A549 treated with ZK216348 at 1 μM for 4 hours (cell line): ENCODE measurements at places on chromosomes 5 and 9. TPM values are rescaled to one million over a fixed set of nuclear protein-coding genes. Genes with fewer than 3 reads are reported as not detected.

The SKIC3 gene
- 16.9 to 26.0 TPM (median 24.0 TPM) in 5 replicates for total RNA-seq

The PCDHGB3 gene
- total RNA-seq: 0.12 to 0.29 TPM (median 0.27 TPM) in 5 replicates

The PDCD1LG2 gene
- total RNA-seq: 0.19 to 0.33 TPM (median 0.29 TPM) in 5 replicates

The GLDC gene
- total RNA-seq: 13.6 to 14.5 TPM (median 14.1 TPM) in 5 replicates

The PNPLA7 gene
- 0.28 to 1.2 TPM (median 1.1 TPM) in 5 replicates for total RNA-seq

The MYMK gene
- total RNA-seq: not detected in 5 replicates

The C9orf40 gene
- 8.4 to 13.1 TPM (median 12.1 TPM) in 5 replicates for total RNA-seq

The PHF24 gene
- total RNA-seq: 0.05 to 0.29 TPM (median 0.12 TPM) in 4 of 5 replicates, not detected in the other

The SLC27A6 gene
- total RNA-seq: 0.06 to 0.10 TPM in 2 of 5 replicates, not detected in the others

The TLX3 gene
- not detected in 5 replicates for total RNA-seq

The ZDHHC21 gene
- 0.85 to 3.2 TPM (median 2.4 TPM) in 5 replicates for total RNA-seq

The SPATA31C1 gene
- not detected in 5 replicates for total RNA-seq

The LCN9 gene
- not detected in 5 replicates for total RNA-seq

The FBP1 gene
- total RNA-seq: 0.11 to 0.15 TPM (median 0.13 TPM) in 3 of 5 replicates, not detected in the others

The TTC23L gene
- total RNA-seq: 0.48 to 1.1 TPM in 2 of 5 replicates, not detected in the others

The PCDHGB7 gene
- 0.05 to 0.08 TPM (median 0.06 TPM) in 3 of 5 replicates, not detected in the others for total RNA-seq

The ALDOB gene
- total RNA-seq: not detected in 5 replicates

The EPB41L4B gene
- 11.5 to 16.9 TPM (median 14.6 TPM) in 5 replicates for total RNA-seq

The CTNND2 gene
- total RNA-seq: 0.13 TPM in 1 of 5 replicates, not detected in the others

The GLRA1 gene
- total RNA-seq: not detected in 5 replicates

The CCDC180 gene
- 0.26 to 1.1 TPM (median 0.81 TPM) in 5 replicates for total RNA-seq

The HAVCR2 gene
- 0.20 to 0.70 TPM (median 0.41 TPM) in 5 replicates for total RNA-seq

The IFNA17 gene
- total RNA-seq: not detected in 5 replicates

The COL23A1 gene
- not detected in 5 replicates for total RNA-seq

The NUTM2G gene
- total RNA-seq: not detected in 5 replicates

The RNF130 gene
- total RNA-seq: 36.9 to 45.0 TPM (median 42.5 TPM) in 5 replicates

The SELENOP gene
- 0.14 to 0.61 TPM (median 0.40 TPM) in 3 of 5 replicates, not detected in the others for total RNA-seq

The TNC gene
- total RNA-seq: 0.59 to 2.3 TPM (median 1.0 TPM) in 5 replicates

The TNIP1 gene
- total RNA-seq: 119 to 147 TPM (median 133 TPM) in 5 replicates

The LHX2 gene
- 2.9 to 5.0 TPM (median 4.5 TPM) in 5 replicates for total RNA-seq

The C5 gene
- total RNA-seq: 11.3 to 15.8 TPM (median 12.2 TPM) in 5 replicates

The GCNT4 gene
- total RNA-seq: 0.33 to 0.72 TPM (median 0.34 TPM) in 5 replicates

The SPATA31E1 gene
- not detected in 5 replicates for total RNA-seq

The NR6A1 gene
- total RNA-seq: 1.5 to 2.1 TPM (median 2.0 TPM) in 5 replicates

The PCDHAC2 gene
- total RNA-seq: 3.3 to 7.4 TPM (median 4.4 TPM) in 5 replicates

The ERAP2 gene
- 0.93 to 2.4 TPM (median 1.3 TPM) in 5 replicates for total RNA-seq

The LECT2 gene
- total RNA-seq: not detected in 5 replicates

The C7 gene
- total RNA-seq: not detected in 5 replicates

The SAXO1 gene
- not detected in 5 replicates for total RNA-seq
